ENCODE measurements at places on chromosomes 12 and 14.

- no peak for DNase-seq
Observed at GRCh38 chr12:25257590-25258324, 7.0 kb upstream of the KRAS start.

GRCh38 chr14:32319368-32320049 lies 9.6 kb upstream of the AKAP6 start:
- DNase-seq = no peak

- no peak for DNase-seq
Observed at GRCh38 chr12:38501991-38502390, 185.4 kb downstream of the ALG10B start.

DNA sequence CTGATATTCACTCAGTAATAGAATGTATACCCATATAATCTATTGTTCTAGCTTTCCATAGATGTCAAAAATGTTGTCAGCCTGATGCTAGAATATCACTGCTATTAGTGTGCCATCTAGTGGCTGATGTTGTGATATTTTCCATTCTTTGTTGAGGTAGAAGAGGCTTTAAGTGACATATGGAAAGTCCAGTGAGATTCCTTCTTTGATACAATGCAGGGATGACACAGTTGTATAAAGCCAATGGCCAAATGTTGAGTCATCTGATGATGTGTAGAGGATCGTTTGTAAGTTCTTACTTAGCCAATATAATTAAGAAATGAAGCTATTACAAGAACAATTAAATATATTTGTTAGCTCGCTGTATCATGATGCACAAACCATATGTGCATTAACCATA lies 58.1 kb upstream of the PCED1B start:
- peak; percentile 55 for DNase-seq

DNA sequence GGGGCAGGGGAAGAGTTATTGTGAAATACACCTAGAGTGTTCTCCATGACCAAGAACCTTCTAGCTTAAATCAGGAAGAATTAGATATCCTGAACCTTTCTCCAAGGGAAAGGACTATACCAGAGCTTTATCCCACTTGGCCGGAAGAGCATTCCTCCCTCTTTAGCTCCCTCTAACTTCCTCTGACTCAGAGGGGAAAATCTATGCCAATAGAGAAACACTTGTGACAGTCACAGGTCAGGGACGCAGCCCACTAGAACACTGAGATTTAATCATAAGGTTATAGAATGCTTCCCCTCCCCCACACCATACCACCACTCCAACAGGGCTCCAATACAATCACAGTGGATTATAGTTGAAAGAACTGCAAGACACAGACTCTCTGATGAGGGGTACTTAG lies 55.4 kb upstream of the RFX4 start:
- no peak for DNase-seq

DNA sequence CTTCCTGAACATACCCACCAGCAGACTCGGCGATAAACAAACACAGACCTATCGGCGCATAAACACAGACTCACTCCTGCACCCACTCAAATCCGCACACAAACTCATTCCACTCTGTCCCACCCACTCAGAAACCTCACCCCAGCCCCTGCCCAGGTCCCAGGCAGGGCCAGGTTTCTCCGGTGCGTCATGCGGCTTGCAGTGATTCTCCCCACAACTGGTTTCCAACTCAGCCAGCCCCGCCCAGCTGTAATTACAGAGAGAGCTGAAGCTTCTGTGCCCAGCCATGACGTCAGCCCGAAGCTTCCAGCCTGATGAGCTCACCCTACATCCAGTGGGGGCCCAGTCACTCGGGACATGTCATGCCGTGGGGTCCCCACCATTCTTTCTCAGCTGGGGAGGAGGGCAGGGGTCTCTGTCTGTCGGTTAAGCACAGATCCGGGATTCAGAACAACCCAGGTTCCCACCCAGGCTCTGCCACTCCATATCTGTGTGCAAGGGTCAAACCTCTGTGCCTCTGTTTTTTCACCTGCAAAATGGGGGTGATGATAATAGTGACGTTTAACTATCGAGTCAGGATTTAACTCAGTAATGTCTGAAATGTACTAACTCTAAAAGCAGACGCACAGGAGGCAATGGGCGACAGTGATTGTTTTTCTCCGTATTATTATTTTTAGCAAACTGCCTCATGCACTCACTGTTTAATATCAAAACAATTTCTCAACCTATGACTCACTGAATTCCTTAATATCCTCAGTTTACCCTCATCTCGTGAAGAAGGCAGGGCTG lies 2.3 kb upstream of the HSPB8 start:
- peak; percentile 43 for DNase-seq

DNA sequence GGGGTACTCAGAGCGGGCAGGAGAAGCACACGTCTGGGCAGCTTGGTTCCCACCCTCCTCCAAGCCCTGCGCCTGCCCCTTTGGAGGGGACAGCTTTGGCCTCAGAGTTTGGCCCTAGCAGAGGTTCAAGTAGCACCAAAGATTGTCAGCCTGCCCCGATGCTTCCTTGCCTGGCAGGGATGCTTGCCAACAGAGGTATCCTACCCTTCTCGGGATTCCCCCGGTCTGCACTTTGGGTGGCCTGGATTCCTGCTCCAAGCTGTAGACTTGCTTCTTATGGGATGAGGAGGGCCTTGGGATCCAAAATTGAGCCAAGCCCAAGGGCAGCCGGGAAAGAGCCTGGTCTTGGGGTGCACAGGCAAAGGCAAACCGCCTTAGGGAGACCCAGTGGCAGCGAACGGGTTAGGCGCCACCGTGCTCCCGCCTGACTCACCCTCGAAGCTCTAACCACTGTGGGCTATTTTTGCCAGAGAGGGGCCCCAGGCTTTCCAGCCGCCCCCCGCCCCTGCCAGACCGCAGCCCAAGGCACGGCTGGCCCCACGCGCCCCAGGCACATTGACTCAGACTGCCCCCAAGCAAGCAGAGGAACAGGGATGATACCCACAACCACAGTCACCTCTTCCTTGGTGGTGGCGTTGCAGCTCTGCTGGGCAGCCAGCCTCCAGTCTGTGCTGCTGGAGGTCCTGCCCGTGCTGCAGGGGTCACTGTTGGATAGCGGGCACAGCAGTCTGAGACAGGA lies 847 bp upstream of the WNT10B start:
- no peak for DNase-seq

- no peak for DNase-seq
Observed at GRCh38 chr12:20472102-20472782, 103.9 kb downstream of the PDE3A start.

GRCh38 chr14:63614679-63615363 lies 26.9 kb downstream of the WDR89 start:
- DNase-seq = no peak

DNA sequence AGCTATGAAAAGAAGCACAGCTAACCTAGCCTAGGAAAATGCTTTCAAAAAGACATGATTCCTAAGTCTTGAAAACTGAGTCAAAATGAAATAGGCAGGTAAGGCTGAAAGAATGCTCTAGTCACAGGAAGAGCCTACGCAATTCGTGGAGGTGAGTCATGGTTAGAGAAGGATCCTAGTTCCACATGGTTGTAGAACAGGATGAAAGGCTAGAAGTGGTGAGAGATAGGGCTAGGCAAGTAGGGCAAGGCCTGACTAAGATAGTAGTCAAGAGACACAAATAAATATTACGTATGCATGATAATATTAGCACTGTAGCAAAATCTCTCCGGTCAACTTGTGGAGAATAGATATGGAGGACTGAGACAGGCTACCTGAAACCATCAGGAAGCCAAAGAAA lies 47.2 kb downstream of the PLCZ1 start:
- DNase-seq = no peak

- peak; percentile 22 for DNase-seq
Observed at GRCh38 chr14:25607192-25607591, 557.2 kb upstream of the STXBP6 start.

- no peak for DNase-seq
Observed at GRCh38 chr14:92641306-92641705, 107.1 kb downstream of the LGMN start.

- DNase-seq = no peak
Observed at GRCh38 chr12:68326716-68327115, 5.4 kb downstream of the MDM1 start.

DNA sequence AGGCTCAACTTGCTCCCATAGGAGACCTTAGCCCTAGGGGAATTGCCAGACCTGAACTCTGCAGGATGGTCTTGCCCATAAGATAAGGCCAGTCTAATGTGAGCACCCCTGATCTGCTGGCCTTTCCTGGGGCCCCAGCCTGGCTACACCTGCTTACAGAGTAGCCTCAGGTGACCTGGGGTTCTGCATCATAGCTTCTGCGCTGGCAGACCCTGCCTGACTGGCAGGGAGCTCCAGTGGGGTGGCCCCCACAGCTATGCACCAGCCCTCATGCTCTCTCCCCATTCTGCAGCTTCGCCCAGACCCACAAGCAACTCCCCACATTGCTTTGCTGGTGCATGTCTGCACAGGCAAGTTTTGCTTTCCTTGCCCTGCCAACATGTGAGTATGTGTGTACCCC lies 371.3 kb upstream of the CLEC14A start:
- no peak for DNase-seq

DNA sequence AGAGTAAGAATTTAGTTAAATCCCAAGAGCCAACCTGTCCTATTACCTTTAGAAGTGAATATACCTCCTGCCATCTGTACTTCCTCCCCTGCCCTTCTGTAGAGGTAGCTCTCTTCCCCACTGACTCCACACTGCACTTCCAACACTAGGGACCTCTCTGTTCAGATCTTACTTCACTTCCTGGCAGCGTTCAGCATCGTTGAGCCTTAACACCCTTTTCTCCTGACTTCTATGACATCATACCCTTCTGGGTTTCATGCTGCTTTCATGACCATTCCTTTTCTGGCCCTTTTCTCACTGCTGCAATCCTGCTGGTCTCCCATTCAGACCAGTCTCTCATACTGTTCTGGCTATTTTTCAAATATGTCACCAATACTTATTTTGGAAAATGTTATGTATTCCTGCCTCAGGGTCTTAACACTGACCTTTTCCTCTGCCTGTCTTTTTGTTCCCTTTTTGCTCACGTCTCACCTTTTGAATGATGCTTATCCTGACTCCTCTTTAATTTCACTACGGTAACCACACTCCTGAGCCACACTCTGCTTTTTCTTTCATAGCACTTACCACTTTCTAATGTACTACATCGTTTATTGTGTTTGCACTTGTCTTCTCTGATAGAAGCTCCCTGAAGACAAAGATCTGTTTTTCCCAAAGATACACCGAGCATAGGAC lies 67.6 kb downstream of the PLEKHA5 start:
- no peak for DNase-seq

DNA sequence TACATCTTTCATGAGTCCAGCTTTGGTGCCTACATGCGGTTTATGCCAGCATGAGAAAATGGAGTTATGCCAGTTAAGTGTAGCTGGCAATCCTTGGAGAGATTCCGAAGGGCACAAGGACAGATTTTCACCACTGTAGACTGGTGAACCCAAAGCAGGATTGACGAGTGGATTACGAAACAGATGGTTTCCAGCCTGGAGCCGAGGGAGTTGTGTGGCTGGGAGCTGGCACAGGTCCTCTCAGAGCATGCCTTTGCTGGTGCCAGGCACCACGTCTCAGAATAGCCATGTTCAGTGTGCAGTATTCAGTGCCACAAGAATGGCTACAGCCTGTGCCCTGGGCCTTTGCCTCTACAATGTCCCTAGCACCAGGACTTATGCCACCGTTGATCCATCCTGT lies 13.2 kb downstream of the KCNH3 start:
- DNase-seq = no peak

GRCh38 chr12:94762259-94762942 lies 112.0 kb upstream of the TMCC3 start:
- no peak for DNase-seq

DNA sequence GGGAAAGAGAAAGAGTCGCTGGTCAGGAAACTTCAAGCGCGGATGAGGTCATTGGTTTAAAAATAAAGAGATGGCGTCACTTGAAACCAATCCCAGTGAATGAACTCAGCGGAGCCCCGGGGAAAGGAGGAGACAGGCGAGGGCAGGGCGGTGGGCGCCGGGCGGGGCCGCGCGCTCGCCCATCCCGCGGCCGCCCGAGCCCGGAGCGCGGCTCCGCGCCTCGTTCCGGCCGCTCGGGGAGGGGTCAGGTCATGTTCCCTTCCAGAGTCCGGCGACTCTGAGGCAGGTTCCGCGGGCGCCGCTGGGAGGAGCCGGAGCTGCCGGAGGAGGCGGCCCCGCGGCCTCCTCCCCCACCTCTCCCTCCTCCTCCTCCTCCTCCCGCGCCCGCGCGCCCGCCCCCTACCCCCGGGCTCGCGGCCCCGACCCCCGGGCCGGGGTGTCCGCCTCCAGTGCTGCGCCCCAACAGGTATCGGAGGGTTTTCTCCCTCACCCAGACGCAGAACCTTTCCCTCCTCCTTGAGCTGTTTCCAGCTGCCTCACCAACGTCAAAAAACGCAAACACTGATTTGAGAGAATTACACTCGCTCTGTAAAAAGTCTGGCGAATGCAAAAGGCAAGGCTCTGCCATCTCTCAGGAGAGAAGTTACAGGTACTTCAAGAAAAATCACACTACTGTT lies at the start of gene DUSP16:
DUSP16 (minus strand) TSS at position 279 of the 677 bp plus-strand sequence. CDS start 41,765 bp downstream, outside the sequence.
- peak; percentile 91 for DNase-seq

DNA sequence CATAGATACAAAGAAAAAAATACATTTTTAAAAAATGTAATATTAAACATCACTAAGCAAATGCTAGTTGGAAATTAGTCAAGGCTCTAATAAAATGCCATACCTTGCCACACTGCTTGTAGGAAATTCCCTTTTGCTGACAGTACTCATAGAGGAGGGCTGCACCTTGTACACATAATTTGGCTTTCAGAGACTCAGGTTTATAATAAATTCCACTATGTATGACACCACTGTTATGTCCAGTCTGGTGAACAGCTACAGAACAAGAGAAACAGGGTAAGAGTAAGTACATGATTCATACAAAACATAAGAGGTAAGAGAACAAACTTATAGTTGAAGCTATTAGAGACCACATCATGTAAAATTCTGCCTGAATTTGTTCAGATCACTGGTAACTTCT lies 10.1 kb downstream of the L2HGDH start:
- no peak for DNase-seq

- no peak for DNase-seq
Observed at GRCh38 chr12:30026621-30027234, 243.0 kb upstream of the TMTC1 start.

DNA sequence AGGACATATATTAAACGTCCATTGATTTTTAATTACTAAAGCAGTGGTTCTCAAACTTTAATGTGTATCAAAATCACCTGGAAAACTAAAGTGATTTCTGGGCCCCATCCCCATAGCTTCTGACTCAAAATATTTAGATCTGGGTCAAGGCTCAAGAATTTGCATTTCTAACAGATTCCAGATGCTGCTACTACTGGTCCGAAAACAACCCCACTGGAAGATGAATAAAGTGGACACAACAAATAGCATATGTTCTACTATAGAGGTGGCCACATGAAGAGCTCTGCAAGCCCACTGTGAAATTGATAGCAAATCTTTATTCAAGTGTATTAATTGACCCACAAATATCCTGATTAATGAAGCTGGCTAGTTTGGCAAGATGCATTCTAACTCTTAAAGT lies 69.4 kb downstream of the SPATA7 start:
- DNase-seq = no peak

GRCh38 chr14:19828314-19828713 lies 24.7 kb downstream of the OR4N2 start:
- DNase-seq = no peak
